ENCODE measurements at places on chromosomes 5 and 9.

- no peak for DNase-seq
Observed at GRCh38 chr9:26142631-26143030, 464.4 kb upstream of the TUSC1 start.

- no peak for DNase-seq
Observed at GRCh38 chr9:116549786-116550660, 137.1 kb upstream of the TRIM32 start.

- DNase-seq = no peak
Observed at GRCh38 chr9:2778816-2779215, 61.5 kb downstream of the KCNV2 start.

DNA sequence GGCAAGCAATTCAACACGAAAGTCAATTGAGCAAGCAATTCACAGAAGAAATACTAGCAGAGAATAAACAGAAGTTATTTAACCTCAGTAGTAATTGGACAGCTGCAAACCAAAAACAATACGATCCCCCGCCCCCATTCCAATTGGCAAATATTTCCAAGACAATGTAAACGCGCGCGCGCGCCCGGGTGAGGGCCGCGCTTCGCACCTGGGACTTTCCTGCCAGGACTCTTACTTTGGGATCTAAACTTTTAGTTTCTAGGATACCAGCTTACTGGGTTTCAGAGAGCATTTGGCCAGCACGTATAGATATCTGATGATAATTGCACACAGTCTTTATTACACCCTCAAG, 8.6 kb downstream of the RUFY1 start:
- DNase-seq = no peak

DNA sequence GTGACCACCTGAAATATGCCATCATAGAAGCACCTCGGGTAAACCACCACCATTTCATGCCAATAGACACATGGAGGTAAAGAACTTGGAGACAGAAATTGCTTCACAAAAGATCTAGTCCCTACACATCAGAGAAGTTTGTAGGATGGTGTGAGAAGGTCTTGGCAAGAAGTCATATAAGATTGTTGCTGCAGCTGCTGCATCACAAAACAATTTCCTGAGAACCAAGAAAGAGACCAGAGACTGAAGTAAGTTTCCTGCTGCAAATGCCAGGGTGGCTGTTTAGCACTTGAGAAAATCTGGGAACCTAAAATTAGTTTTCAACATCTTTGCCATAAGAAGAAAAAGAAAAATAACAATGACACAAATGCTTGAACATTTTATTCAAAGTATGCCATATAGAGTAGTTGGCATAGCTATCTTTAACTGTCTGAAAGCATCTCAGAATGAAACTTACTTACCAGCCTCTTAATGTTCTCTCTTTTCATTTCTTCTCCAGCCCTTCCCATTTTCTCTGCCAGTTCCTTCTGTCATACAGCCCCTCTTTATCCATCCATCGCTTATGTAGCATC, 114.3 kb downstream of the KCTD16 start:
- DNase-seq = no peak

DNA sequence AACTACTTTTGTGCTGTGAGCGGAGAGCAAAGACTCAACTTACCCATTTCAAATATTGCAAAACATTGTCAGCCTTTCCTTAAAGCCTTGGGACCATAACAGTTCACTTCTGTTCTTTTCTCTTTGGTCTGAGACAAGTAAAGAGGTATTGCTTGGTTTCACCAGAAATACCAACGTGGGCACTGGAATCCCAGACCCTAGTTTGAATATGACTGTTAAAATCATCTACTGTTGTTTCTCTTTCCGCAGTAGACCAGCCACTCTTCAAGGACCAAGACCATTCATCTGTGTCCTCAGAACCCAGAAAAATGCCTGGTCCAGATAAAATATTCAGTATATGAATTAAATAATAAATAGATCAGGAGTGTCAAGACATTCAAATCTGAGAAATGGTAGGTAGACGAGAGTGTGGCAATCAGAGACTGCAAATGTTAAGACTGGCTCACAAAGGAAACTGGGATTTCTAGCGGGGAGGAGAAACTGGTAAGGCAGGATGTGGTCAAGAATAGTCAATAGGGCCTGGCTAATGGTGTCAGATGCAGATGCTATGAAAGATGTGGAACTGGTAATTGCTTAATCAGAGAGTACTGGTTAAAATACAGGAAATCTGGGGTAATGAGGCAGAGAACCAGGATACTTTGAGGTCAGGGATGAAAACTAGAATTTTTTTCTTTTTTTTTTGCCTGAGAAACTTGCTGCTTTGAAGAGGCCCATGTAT, 82.1 kb upstream of the IL33 start:
- DNase-seq = peak; percentile 5

- DNase-seq = no peak
Observed at GRCh38 chr5:5570646-5571045, 148.2 kb downstream of the ICE1 start.

- no peak for DNase-seq
Observed at GRCh38 chr9:14560194-14560593, 133.0 kb downstream of the ZDHHC21 start.

GRCh38 chr5:141641634-141642267, 5.0 kb downstream of the RELL2 start:
- DNase-seq = peak; percentile 15

GRCh38 chr5:157554179-157555036, 21.2 kb downstream of the ADAM19 start:
- no peak for DNase-seq

GRCh38 chr9:125963932-125964331, 216.8 kb downstream of the PBX3 start:
- no peak for DNase-seq

- no peak for DNase-seq
Observed at GRCh38 chr9:79256691-79257213, 315.0 kb upstream of the TLE4 start.

GRCh38 chr5:96702503-96703383, 40.6 kb downstream of the CAST start:
- peak; percentile 67 for DNase-seq

DNA sequence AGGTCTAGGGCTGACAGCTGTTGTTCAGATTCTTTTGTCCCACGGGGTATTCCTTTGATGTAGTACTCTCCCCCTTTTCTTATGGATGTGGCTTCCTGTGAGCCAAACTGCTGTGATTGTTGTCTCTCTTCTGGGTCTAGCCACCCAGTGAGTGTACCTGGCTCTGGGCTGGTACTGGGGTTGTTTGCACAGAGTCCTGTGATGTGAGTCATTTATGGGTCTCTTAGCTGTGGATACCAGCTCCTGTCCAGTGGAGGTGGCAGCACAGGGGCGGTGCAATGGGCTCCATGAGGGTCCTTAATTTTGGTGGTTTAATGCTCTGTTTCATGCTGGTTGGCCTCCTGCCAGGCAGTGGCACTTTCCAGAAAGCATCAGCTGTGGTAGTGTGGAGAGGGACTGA, 161.3 kb downstream of the CAVIN4 start:
- DNase-seq = no peak

DNA sequence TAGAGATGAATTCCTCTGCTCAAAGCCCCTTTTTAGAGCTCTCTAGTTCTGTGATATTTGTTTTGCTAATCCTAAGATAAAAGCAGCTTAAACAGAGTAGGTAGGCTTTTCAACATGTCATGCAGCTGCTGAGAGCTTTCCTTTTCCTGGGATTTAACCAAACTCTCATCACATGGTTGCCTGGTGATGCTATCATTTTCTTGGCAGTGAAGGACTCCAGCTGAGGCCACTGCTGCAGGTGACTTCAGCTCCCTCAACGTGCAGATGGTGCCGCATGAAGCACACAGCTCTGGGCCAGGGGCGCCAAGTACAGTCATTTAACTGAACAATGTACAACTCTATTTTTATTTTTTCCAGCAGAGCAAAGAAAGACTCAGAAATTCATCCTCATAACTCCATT, 42.2 kb downstream of the SECISBP2 start:
- no peak for DNase-seq

Data from natural killer cell (primary cell).